ENCODE measurements at places on chromosomes 16 and 17.

DNA sequence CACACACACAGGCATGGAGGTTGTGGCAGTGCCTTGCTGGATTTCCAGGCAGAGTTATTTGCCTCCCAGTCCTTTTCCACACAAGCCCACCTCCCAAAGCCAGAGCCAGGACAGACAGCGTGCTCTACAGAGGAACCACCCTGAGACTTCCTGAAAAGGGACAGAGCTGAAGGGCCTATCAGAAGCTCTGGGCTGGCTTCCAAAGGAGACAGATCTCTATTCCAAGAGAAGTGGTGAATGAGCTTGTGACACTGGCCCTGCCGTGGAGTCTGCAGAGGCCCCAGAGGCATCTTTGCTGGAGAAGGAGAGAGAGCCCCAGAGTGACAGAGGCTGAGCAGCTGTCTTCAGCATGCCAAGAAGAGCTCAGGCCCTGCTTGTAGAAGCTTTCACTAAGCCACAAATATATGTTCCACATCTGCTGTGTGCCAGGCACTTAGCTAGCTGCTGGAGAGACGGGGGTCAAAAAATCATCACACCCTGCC lies 8.3 kb upstream of the LPCAT2 start:
- DNase-seq = no peak

DNA sequence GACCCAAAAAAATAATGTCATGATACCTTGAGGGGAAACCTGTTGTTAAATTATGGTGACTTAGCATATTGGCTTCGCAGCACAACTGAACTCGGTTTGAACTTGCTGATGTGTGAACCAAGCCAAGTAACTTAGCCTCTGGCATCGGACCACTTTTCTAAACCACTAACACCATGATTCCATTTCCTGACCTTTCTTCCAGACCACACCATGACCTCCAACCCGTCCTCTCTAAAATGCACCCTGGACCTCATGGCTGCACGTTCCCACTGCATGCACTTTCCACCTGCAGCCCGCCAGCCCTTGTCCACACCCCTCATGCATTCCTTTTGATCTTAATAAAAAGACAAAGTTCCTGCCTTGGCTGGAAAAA lies 29.3 kb downstream of the DYNLRB2 start:
- no peak for DNase-seq

- DNase-seq = no peak
Measured at GRCh38 chr17:8963647-8964258, 1.8 kb downstream of the PIK3R5 start.

- DNase-seq = no peak
Measured at GRCh38 chr16:57904101-57904500, 66.8 kb downstream of the CNGB1 start.

GRCh38 chr17:36107660-36108059 lies 4.0 kb downstream of the CCL4 start:
- no peak for DNase-seq

DNA sequence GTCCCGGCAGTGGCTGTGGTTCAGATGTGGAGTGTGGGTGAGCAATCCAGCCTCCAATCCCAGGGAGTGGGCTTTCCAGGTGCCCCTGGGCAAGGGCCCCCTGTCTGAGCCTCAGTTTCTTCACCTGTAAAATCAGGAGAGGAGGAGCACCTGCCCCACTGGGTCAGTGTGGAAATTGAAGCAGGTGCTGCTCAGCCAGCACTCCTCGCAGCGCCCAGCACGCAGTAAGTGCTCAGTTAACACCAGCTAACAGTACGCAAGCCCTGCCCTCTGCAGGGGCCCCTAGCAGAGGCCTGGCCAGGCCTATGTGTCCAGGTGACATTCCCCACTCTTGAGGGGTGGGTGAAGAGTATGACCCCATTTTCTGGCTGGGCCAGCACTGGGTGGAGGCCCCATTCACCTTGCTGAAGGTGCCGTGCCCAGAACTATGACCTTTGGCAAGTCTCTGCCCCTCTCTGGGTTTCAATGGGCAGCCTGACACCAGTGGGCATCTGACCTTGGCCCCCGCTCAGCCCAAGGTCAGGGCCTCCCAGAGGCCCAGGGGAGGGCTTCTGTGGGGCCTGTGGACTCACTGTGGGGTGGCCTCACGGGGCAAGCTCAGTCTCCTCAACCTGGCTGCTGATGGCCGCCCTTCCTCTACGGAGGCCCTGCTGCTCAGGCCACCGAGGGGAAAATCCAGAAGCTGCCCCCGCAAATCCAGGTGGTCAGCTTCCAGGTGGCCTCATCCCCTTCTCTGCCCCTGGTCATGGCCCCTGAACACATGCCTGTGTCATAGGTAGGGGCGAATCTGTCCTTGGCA lies 2.5 kb downstream of the MTSS2 start:
- no peak for DNase-seq

GRCh38 chr16:24088767-24089166 lies 167.4 kb upstream of the CACNG3 start:
- DNase-seq = no peak

- peak; percentile 78 for DNase-seq
Measured at GRCh38 chr16:89201439-89202377, 1.4 kb upstream of the SLC22A31 start.

DNA sequence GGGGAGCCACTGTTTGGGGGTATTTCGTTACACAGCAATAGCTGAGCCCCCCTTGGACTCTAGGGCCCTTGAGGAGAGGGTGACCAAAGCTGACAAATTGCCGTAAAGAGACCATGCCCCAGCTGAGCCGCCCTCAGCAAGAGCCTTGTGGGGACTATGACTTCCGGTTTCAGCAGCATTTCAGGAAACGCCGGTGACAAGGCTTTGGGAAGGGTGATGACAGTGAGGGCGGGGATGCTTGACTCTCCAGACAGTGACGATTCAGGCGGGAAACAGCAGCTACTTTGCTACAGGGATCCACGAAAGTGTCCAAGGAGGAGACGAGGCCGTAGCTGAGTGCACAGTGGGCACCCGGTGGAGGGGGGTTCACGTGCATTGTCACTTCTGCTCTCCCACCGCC lies 360.8 kb downstream of the C16orf95 start:
- no peak for DNase-seq

GRCh38 chr16:17364319-17365210 lies 106.2 kb downstream of the XYLT1 start:
- DNase-seq = peak; percentile 72

GRCh38 chr17:80855948-80856862 lies 135.4 kb upstream of the CHMP6 start:
- DNase-seq = peak; percentile 77

- DNase-seq = no peak
Measured at GRCh38 chr17:82816358-82816757, 23.5 kb downstream of the ZNF750 start.

Measured in CD4-positive, alpha-beta T cell treated with Interleukin-15 for 1 hour (primary cell).